ENCODE measurements at places on chromosomes 6 and 20. TPM values are rescaled to one million over a fixed set of nuclear protein-coding genes. Genes with fewer than 3 reads are reported as not detected.

DNA sequence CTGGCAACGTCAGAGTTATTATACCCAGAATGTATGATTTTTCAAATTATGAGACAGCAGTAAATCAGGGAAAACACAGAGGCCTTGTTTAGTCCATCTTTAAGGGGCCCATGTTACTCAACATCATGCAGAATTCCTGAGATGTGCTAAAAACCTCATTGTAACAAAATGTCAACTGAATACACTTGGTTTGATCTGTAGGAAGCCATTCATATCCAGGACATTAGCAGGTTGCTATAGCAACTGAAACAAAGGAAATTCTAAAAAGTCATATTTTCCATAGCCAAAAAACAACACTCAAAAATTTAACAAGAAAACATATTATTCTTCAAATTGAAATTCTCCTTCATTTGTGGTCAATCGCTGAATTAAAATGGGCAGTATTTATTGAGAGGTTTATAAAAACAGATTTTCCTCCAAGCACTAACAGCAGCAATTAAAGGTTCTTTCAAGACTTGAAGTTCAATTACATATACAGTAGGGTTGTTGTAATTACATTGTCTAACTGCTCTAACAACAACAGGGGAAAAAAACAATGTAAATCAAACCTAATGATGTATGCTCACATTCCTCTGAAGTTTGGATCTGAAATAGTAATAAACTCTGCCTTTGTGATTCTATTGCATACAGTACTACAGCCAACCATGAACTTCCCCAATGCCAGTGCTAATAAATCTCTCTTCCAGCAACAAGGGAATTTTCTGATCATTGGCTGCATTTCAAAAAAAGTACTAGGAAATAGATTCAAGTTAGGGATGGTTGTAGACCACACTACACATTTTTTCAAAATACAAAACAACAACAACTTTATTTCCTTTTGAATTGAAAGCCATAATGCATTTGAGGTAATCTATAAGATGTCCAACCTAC, 34.9 kb downstream of the COL12A1 start:
- DNase-seq = no peak

- no peak for DNase-seq
These were observed 77.4 kb upstream of the CST7 start for GRCh38 chr20:24871480-24872213.

DNA sequence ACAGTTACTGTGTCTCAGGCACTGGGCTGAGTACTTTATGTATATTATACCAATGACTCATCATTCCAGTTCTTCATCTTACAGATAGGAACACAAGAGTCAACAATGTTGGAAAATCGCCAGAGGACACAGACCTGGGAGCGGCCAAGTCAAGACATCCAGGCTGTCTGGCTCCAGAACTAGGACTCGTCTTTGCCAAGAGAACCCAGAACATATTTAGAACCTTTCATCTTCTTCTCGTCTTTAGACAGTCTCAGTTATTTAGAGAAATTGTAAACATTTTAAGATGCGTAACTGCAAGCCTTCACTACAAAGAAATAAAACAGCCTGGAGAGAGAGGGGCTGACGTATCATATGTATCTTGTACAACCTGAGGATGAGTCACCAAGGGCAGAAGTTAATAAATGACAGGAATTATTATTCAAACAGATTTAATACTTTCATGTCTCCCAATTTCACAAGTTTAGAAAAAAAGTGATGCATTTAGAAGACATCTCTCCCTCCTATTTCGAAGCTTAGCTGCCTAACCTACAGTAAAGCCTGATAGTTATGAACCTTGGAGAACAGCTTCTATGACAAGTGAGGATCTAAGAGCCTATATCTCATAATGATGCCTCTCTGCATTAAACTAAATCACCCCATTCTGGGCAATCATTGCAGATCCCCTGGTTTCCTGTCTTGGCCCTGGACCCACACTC, 43.4 kb downstream of the SLC22A3 start:
- no peak for DNase-seq

DNA sequence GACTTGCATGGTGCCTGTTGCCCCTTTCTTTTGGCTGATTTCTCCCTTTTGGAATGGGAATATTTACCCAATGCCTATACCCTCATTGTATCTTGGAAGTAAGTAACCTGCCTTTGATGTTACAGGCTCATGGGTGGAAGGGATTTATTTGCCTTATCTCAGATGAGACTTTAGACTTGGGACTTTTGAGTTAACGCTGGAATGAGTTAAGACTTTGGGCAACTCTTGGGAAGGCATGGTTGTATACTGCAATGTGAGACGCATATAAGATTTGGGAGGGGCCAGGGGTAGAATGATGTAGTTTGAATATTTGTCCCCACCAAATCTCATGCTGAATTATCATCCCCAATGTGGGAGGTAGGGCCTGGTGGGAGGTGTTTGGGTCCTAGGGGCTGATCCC, 75.5 kb downstream of the SYCP2 start:
- DNase-seq = no peak

DNA sequence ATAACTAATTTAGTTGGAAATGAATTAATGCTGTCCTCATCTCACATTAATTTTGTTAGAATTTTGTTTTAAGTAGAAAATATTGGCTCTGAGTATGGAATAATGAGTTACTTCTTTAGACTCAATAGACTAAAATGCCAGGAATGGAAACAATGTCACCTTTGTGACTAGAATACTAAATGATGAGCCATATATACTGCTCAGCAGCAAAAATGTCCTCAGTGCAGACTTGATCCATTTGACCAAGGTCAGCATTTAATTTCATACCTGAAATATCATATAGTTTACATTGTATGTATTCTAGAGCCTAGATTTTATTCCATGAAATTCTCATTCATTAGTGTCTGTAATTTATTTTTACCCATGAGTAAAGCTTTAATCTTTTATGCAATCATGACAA, 217.7 kb downstream of the ADGRB3 start:
- no peak for DNase-seq

DNA sequence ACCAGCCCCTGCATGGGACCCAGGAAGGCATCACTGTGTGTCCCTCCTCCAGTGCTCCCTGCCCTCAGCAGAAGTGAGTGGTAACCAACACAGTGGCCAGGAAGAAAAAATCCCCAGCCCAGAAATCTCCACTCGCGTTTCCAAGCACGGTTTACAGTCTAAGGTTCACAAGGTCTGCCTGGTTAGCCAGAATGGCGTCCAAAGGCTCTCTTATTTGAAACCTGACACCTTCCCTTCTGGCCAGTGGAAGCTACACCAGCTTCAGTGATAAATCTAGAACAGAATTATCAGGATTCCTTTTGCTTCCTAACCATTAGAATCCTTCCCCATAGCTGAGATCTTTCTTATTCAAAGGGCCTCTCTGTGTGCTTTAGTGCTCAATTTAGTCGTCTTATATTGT, 9.2 kb downstream of the LY86 start:
- DNase-seq = no peak

DNA sequence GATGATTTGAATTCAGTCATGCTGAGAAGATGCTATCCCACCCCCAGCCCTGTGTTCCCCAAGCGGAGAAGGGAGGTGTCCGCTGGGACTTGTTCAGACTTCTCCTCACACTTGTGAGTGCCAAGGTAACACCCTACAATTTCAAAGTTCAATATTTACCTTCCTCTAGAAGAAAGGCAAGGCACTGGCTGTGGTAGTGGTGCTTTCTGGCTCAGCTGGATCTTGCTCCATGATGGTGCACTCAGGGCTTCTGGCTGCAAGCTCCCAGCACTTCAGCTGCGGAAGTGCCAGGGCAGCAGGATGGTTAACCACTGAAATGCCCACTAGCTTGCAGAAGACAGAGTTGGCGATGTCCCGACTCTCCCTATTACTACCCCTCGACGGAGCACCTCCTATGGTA, 135.4 kb downstream of the MTFR2 start:
- DNase-seq = no peak

- no peak for DNase-seq
These were observed 417.2 kb downstream of the RFPL4B start for GRCh38 chr6:112764377-112764776.

DNA sequence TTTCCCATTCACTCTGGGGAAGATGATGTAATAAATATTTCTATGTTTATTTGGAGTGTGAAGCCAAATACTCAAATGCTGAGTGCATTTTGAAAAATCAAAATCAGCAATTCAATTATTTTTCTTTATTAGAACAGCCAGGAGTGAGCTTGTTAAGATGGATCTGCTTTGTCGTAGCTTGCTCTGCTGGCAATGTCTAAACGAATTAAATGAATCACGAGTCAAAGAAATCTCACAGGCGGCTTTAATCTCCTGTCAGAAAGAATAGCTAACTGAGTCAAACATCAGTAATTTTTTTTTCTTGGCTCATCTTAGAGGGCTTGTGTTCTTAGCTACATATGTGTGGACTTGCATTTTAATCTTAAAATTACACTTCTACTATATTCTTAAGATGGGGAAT, 100.2 kb upstream of the HMGN3 start:
- DNase-seq = no peak

DNA sequence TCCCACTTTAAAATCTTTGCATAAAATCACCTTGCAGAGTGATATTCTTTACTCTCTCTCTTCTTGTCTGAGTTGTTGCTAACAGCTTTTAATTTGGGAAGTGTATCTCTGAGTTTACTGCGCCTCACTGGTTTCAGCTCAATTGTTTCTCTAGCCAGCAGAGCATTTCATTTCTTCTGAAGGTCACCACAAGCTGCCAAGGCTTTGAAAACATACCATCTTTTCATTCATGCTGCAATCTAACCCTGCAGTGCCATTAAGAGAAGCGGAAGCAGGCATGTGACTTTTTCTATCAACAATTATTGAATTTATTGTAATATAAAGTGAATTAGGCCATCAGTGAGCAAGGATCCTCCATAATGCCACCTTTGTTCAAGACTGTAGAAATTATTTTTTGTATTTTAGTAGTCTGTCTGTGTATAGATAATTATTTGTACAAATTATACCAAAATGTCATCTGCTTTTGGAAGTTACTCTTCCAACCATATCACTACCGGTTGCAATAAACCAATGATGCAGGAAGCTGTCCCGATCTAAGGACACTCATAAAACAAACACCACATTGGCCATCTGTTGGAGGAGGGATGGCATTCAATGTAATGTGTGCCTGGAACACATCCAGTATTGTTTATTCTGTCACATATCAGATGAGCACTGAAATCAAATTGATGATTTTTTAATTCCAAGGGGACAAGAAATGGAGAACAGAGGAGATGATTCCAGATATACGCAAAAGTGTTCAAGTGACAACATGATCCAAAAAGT, 26.8 kb downstream of the HS3ST5 start:
- no peak for DNase-seq

DNA sequence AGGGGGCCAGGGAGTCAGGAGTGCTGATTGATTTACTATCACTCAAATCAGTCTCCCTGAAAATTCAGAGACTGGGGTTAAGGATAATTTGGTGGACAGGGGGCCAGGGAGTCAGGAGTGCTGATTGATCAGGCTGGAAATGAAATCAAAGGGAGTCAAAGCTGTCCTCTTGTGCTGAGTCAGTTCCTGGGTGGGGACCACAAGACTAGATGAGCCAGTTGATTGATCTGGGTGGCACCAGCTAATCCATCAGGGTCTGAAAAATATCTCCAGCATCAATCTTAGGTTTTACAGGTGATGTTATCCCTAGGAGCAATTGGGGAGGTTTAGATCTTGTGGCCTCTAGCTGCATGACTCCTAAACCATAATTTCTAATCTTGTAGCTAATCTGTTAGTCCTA, 6.1 kb upstream of the AFG1L start:
- no peak for DNase-seq

DNA sequence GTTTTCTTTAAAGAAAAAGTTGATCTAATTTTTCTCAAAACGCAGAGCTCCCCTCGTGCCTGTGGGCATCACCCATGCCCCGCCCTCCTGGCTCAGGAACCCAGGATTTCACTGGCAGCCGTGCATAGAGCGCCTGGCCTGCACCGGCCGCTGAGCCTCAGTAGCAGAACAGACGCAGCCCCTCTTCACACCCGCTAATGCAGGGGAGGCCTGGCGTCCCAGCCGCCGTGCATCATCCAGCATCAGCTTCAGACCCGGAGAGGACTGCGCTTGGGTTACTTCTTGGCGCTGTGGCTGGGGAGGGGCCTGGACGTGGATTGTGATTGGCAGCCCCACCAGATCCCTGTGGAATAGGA, 18.1 kb downstream of the RBM38 start:
- DNase-seq = no peak

DNA sequence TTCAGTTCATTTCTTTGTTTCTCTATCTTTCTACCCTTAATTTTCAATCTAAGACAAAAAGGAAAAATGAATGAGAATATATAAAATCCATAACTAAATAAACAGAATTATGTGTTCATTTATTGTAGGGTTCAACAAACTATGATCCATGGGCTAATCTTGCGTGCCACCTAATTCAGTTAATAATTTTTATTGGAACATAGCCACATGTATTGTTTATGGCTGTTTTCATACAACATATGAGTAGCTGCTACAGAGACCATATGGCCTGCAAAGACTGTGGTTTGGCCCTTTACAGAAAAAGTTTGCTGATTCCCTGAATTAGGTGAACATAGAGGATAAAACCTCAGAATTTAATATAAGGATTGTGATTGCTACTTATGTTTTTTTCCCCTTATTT, 21.8 kb downstream of the SENP6 start:
- no peak for DNase-seq

DNA sequence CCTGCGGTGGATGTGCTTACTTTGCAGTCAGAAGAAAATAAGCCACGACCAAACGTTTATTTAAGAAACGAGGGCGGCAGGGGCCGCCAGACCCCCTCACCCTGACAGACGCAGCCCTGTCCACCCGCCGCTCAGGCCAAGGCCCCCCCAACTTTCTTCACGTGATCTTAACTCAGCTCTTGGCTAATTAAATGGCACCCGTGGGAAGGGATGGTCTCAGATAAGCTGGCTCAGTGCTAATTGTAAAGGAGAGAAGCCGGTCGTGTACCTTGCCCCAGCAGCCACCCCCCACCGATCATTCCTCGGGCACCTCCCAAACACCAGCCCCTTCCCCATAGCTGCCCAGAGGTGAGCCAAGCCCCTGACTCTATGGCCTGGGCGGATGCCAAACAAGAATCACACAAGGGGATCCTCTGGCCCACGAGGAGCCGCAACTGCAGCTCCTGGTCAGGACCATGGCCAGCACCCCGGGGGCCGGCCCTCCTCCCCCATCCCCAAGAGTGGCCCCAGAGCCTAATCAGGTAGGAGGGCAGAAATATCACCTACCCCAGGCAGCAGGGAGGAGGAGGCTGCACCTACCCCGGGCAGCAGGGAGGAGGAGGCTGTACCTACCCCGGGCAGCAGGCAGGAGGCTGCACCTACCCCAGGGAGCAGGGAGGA, 11.2 kb downstream of the KCNQ2 start:
- no peak for DNase-seq

DNA sequence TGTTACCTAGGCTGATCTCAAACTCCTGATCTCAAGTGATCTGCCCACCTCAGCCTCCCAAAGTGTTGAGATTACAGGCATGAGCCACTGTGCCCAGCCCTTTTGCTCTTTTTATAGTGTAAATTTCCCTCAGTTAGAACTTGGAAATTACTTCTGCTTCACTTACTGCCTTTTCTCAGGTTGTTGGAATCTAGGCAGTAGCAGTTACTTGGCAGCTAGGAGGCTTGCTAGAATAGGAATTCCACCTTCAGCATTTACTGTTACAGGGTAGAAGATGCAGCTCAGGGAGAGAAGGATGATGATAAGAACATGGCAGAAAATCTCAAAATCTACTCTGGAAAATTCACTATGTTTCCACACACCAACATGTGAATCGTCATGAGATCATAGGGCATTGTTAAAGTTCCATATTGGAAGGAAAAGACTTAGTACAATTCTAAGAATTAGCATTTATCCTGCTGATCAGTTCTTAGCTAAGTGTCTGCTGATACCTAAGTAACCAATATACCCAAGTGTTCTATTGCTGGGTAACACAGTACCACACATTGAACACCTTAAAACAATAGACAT, 182.2 kb downstream of the SLC16A10 start:
- no peak for DNase-seq

RAMACL gene
- 0.16 TPM for polyA plus RNA-seq

HTR1E gene
- not detected for polyA plus RNA-seq

KIF13A gene
- polyA plus RNA-seq = 34.1 TPM

PDCD2 gene
- 53.3 TPM for polyA plus RNA-seq
